Transverse colon (tissue), 4 donors: ENCODE measurements at places on chromosomes 6 and 20. TPM values are rescaled to one million over a fixed set of nuclear protein-coding genes. Genes with fewer than 3 reads are reported as not detected.

C20orf144 gene
- total RNA-seq: not detected

HLA-DQB2 gene
- 0.27 TPM for total RNA-seq

DNA sequence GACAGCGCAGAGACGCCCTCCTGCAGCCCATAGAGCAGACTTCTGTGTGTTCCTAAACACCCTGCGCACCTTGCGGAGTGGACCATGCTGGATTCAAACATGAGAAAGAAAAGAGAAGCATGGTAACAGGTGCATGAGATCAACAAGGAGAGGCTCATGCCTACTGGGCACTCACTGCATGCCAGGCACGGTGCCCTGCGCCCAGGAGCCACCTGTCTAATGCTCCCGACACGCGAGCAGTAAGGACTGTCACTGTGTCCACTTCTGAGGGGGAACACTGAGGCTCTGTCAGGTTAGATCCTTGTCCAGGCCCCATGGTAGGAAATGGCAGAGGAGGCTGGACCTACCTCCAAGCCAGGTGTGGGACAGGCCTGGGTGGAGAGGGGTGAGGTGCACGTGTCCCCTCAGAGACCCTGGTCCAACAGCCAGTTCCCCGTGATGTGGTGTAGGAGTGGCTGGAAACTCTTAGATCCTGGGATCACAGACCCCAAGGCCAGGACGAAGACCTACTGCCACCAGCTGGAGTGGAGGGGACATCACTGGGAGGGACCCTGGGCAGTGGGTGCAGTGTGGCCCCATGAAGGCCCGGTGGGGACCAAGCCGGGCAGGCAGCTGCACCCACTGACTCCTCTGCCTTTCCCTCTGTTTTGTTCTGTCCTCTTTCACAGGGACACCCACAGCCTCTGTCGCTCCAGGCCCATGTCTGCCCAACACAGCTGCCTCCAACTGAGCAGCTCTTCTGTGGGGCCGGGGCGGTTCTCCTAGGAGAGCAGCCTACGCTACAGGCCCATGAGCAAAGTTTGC, 29.5 kb downstream of the ZBP1 start:
- no peaks in the 10 kb centered on the region for H3K27me3 ChIP-seq
- H3K4me1 ChIP-seq: peaks cover 11% of the 10 kb centered on the region
- no peak for DNase-seq
- H3K27ac ChIP-seq: peak overlapping the region; percentile 78

GRCh38 chr6:154234019-154234772, 122.4 kb downstream of the IPCEF1 start:
- no peak for DNase-seq
- no peak overlapping the region for H3K27ac ChIP-seq
- H3K4me1 ChIP-seq: no peaks in the 10 kb centered on the region

DNA sequence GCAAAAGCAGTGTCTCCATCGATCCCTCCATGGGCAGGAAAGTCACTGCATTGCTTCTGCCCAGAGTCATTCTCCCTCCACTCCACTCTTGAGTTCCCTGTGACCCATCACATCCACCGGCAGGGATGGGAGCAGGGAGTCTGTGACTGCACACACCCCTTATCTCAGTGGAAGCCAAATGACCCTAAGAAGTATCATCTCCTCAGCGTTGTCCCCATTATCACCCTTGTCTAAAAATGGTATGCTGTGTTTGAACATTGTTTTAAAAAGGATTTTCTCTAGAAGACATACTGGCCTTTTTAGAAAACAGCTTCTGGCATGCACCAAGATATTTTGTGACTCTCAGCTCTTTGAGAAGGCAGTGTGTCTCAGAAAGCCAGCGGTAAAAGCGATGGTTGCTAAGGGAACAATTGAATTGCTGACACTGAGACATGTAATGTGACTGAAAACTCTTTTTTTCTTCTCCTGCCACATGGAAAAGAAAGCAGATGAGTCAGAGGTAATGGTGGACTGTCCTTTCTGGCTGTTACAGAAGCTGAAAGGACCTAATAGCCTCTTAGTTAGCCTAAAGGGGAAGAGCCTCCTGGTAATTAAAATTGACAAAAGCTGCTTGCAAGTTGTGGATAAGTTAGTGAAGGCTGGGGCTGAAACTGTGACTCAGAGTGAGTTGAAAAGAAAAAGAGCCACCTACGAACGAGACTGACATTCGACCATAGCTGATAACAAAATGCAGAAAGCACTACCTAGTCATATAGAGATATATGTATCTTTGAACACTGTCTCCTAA, 120.5 kb downstream of the MAP3K7 start:
- no peaks in the 10 kb centered on the region for H3K4me1 ChIP-seq
- H3K27ac ChIP-seq: no peak overlapping the region
- DNase-seq: no peak
- no peak overlapping the region for H3K4me3 ChIP-seq
- H3K36me3 ChIP-seq: no peaks in the 10 kb centered on the region
- no peaks in the 10 kb centered on the region for H3K27me3 ChIP-seq
